ENCODE measurements at places on chromosomes 5 and 9.

DNA sequence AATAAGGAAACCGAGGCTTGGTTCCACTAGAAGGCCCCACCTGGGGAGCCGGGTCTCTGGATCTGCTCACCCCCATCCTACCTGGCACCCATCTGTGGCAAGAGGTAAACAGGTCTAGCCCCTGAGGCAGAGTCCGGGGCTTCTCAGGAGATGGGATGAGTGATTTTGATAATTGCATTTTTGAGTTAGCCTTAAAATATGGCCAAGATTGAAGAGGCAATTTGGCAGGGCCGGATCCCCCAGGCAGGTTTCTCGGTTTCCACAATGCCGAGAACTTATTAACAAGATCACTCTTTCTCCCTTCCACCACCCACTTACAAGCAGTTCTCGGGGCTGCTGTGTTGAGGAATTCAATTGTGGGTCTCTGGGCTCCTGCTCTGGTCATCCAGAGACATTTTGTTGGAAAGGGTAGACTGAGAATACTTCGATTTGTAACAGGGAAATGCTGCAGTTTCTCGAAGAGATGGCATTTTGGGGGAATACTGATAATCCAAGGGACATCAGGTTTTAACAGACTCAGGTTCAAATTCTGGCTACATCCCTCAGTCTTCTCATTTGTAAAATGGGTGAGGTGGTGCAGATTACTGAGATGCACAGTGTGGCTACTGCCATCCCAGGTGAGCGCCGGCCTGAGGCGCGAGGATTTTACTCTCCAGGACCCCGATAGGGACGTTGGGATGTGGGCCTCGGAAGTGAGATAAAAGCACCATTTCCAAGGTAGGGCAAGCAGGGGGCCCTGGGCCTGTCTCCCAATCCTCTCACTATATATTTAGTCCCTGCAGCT lies 194.2 kb downstream of the CDK5RAP2 start:
- no peak for DNase-seq

DNA sequence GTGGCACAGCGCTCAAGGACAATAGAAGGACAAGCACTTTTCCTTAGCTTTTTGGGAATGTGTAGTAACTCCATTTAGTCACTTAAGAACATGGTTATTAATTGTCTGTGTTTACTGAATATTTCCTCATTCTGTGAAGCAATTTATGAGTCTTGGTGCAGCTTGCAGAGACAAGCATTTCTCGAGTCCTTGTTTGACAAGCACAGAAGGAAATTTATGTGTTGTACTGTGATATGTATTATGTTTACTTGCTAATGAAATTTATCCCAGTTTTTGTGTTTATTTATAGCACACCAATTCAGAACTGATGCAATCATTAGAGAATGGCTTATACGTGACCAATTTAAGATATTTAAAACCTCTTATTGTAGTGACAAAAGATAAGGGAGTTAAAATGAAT lies 168.6 kb downstream of the PRELID2 start:
- DNase-seq = no peak

GRCh38 chr5:13188371-13188770 lies 756.1 kb downstream of the DNAH5 start:
- no peak for DNase-seq

DNA sequence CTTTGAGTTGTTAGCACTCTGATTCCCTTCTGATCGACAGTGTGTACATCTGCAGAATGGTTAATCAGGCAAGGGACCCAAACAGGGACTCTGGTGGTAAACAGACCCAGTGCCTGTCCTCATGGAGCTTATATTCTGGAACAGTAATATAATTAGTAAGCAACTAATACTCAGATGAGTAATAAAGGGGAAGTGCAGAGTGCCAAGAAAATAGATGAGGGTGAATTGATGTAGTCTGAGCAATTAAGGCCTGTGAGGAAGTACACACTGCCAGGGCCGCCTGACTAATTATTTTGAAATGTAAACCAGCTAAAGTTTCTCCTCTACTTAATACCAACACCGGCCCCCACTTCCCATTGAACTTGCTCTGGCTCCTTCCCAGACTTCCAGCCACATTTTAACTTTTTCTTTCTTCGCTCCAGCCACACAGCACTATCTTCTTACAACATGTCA lies 4.2 kb downstream of the DHX29 start:
- DNase-seq = no peak

DNA sequence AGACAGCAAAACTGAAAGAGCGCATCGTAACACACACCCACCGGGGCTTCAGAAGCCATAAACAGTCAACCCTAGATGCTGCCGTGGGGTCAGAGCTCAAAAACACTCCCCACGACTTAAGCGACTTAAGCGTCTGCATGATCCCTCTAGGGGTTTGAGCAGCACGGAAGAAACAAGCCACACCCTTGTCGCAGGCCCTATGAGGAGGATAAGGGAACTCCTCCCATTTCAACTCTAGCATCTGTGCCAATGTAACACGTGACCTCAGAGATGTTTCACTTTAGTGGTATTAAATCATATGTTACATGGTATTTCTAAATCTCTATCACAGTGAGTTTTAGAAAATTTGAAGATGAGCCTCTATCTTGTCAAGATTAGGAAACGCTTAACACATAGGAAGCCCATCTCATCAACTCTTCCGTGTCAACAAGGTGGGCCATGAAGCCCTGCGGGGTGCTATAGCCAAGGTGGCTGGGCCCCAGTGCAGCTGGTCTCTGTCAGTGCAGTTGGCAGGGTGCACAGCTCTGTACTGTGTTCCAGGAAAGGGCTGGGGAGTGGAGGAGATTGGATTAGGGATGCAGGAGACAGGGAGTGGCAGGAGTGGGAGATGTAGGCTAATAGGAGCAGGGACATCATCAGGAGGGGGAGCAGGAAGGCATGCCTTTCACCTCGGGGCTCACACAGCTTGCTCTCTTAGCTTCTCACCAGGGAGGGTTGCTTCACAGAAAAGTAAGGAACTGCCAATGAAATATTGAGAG lies 33.1 kb downstream of the ZCCHC9 start:
- no peak for DNase-seq

DNA sequence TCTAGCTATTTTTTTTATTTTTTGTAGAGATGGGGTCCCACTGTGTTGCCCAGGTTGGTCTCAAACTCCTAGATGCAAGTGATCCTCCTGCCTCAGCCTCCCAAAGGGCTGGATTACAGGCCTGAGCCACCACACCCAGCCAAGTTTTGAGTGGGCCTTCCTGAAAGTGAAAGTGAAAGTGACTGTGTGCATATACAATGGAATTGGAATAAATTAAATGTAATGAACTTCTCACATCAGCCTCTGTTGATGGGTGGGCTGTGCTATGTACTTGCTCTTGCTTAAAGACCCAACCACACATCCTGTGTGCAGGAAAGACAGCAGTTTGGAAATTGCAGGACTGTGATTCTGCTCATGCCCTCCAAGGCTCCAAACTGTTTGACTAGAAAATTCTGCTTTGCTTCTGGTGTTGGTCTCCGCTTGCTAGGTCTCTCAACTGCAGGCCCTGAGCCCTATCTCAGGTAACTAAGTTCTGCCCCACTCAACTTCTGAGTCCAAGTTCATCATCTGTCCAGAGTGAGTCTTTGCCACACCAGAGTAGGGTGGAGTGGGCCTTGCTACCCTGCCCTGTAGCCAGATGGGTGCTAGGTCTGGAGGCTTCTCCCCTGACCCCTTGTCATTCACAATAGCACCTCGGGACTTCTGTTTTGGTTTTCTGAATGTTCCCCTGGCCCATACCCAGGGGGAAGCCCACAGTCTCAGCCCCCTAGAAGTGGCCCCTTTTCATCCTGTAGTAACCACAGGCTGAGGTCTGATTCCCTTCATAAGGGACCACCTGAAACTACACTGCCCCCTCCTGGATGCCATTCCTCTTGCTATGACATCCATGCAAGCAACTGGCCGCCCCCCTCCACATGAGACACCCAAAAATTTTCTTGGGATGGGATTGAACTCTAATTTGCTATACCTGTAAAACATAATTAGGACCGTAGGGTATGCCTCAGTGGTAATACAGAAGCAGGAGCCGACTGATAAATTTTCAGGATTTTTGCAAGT lies 36.5 kb upstream of the RAD23B start:
- DNase-seq = no peak

DNA sequence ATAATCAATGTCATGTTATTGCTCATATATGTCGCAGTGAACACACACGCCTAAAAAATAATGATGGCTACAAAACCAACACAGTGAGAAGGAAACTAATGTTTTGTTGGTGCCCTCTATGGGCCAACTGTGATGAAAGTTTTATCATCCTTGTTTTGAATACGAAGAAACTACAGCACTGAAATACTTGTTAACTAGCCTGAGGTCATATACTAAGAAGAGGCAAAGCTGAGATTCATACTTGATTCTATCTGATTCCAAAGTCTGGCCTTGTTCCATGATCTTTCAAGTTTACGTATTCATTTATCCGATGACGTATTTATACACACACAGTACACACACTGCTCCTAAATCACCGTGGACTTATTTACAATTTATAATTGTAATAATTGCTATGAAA lies 16.1 kb upstream of the DRD1 start:
- DNase-seq = no peak

All from activated CD4-positive, alpha-beta T cell treated with anti-CD3 and anti-CD28 coated beads for 24 hours (primary cell).